ENCODE measurements at places on chromosomes 2 and 18.

DNA sequence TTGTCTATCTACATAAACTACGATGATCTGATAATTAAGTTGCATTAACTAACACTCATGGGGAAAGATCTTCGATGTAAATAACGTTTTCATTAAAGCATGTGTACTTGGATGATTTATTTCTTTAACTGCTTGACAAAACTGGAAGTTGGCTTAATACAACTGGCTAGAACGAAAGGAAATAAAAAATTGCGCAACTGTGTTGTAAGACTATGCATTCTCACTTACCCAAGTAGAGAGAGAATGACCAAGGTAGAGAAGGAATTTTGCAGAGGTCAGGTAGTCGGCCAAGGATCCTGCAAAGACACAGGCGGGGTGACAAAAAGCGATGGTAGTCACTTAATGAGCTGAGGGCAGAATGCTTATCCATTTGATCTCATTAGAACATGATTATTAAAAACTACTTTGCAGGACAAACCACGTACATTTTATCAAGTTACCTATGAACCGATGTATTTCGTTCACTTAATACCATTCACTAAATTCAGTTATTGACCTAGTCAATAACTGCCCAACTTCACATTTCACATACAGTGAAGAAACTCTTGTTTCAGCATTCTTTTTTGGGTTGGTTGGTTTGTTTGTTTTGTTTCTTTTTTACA, 900 bp downstream of the SLC40A1 start:
- DNase-seq, result no peak

- no peak for DNase-seq
These were observed 14.4 kb downstream of the ITSN2 start for GRCh38 chr2:24345937-24346336.

DNA sequence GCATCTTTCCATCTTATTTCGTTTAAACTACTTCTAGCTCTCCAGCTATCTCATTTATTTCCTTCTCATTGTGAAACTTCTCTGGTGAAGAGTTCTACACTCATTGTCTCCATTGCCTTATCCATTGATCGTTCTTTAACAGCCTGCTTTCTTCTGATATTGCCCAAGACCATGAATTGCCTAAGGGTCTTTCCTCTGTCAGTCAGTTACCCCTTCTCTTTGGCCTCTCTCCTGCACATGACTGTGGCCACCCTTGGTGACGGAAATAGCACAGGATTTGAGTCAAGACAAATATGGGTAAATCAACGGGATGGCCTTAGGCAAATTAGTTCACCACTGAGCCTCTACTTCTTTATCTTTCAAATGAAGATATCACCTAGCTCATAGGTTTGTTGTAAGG, 26.6 kb downstream of the NHEJ1 start:
- DNase-seq, result no peak

DNA sequence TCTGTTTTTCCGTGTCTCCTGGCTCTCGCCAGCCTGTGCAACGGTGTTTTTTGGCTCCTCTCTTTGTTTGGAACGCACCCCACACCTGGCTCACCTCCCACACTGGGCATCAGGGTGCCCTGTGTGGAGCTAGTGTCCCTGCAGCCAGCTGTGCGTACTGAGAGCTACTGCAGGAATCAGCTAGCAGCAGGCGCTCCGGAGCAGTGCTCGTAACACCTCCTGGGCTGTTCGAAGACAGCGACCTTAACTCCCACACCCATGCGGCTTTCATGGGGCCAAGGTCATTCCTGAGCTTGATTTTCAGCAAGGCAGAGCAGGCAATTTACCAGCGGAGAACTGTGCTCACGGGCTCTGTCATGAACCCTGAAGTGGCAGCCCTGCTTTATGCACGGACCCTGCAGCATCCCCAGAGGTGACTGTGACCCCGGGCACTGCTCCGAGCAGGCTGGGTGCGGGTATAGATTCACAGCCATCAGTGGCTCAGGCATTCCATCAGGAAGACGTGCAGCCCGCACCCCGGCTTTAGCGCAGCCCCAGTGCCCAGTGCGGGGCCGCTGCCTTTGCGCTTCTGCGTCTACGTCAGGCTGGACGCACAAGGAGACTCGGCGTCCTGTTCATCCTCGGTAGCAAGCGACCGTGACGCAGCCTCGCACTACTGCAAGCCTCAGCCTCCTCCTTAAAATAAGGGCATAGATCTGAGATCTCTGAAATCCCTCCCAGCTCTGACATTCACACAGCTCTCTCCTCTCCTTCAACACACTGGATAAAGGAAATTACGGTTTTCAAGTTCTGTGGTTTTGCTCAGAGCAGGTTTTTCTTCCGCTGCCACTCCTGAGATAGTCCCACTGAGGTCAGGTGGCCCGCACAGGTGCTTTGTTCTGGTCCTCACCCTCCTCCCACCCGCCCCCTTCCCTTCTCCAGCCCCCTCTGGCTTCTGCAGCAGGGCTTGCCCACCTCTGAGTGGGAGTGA, 58.2 kb downstream of the ADI1 start:
- DNase-seq, result no peak

- DNase-seq, result no peak
These were observed 14.0 kb upstream of the CNDP1 start for GRCh38 chr18:74520096-74520833.

GRCh38 chr2:54524226-54524991, 68.3 kb downstream of the SPTBN1 start:
- DNase-seq, result no peak

- DNase-seq, result no peak
These were observed 23.5 kb downstream of the IFIH1 start for GRCh38 chr2:162295009-162295408.

DNA sequence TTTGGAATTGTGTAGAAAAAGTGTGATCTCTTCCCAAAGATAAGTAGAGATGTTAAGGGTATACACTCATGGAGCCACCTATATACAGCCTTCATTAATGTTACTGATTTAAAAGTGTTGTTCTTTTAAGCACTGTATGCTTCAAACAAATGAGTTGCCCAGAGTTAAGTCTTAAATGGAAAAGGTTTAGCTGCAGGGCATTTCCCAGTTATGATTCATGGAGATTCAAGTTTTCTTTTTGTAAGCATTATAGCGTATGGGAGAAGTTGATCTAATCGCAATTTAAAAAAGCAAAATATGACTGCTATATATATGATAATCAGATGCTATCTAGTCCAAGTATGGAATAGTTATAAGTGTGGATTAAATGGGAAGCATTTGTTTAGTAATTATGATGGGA, 4.8 kb downstream of the PDK1 start:
- no peak for DNase-seq
